AG20443 (cell line): ENCODE measurements at places on chromosomes 12 and 14.

GRCh38 chr12:109910969-109911348 is 10.9 kb downstream of the TCHP start:
- peak; percentile 67 for DNase-seq

DNA sequence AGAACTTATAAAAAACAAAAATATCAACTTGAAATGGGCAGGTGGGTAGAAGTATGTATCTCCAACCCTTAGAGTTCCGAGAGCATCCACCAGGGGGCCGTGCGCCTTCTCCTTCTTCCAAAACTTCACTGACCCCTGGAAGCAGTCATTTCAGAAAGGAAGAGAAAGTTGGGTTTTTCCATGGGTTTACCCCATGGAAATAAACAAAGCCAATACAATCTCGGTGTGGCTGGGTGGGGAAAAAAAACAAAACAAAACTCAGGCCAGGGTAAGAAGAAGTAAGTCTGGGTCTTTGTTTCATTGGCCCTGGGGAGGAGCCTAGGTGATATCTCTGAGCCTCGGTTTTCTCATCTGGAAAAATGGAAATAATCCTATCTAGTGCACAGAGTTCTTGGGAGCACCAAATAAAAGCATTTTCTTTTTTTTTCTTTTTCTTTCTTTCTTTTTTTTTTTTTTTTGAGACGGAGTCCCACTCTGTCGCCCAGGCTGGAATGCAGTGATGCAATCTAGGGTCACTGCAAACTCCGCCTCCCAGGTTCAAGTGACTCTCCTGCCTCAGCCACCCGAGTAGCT is 33.6 kb upstream of the HNF1A start:
- peak; percentile 76 for DNase-seq

- no peak for DNase-seq
These were observed 363.8 kb upstream of the USP15 start for GRCh38 chr12:61896436-61896835.

- no peak for DNase-seq
These were observed 5.8 kb downstream of the ARHGAP9 start for GRCh38 chr12:57473886-57474285.

- no peak for DNase-seq
These were observed 80.0 kb downstream of the IFNG-AS1 start for GRCh38 chr12:68069275-68069674.

DNA sequence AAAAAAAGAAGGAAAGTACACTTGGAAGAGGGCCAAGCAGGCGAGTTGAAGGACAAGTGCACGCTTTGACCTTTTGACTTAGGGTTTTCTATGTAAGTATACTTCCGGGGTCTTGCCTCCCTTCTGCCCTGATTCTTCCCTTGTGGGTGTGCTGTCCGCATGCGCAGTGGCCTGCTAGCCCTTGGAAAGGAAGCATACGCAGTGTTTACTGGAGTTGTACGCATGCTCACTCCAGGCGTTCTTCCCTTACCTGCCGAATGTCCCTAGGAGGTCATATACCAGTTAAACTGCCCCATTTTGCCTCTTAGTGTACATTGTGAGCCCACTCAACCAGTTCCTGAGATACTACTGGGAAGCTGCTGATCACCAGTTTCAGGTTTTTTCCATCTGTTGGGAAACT is 15.7 kb upstream of the DDHD1 start:
- no peak for DNase-seq

- DNase-seq: no peak
These were observed 167.0 kb upstream of the FKBP4 start for GRCh38 chr12:2627835-2628191.

DNA sequence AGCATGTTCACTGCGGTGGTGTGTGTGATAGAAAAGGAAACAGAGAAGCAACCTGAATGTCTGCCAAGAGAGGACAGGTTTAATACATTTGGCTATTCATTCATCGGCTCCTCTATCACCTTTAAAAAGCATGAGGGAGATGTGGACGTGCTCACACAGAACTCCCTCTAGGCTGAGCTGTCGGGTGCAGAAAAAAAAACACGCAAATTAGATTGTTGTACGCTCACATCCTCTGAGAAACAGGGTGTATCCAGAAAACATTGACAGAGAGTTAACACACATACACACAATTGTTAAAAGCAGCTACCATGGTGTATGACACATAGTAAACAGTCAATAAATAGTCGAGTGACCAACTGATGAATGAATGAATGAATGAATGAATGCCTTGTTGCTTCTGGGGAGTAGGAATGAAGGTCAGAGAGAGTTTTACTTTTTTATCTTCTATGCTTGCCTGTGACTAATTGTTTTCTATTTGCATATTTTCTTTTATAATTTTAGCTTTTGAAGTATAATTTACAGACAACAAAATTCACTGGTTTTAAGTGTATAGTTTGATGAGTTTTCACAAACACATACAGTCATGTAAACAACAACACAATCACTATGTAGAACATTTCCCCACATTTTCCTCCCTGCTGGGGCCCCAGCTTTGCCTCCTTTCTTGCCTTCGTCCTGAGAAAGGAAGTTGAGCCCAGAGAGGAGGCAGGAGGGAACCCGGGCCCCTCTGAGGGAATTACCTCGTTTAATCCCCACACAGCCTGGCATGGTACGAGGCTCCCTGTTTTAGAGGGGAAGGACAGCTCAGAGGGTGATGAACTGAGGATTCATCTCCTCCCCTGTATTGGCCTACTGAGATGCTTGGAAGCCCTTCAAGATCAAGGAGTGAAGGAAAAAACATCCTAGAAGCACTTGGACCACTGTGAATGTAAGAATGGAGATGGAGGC is 19.7 kb upstream of the FAM222A start:
- no peak for DNase-seq

GRCh38 chr14:67541448-67542387 is 8.6 kb downstream of the PLEKHH1 start:
- no peak for DNase-seq

- DNase-seq: no peak
These were observed 103.7 kb downstream of the DYRK2 start for GRCh38 chr12:67752226-67752732.

- no peak for DNase-seq
These were observed 125.2 kb downstream of the MED13L start for GRCh38 chr12:116152268-116152667.

DNA sequence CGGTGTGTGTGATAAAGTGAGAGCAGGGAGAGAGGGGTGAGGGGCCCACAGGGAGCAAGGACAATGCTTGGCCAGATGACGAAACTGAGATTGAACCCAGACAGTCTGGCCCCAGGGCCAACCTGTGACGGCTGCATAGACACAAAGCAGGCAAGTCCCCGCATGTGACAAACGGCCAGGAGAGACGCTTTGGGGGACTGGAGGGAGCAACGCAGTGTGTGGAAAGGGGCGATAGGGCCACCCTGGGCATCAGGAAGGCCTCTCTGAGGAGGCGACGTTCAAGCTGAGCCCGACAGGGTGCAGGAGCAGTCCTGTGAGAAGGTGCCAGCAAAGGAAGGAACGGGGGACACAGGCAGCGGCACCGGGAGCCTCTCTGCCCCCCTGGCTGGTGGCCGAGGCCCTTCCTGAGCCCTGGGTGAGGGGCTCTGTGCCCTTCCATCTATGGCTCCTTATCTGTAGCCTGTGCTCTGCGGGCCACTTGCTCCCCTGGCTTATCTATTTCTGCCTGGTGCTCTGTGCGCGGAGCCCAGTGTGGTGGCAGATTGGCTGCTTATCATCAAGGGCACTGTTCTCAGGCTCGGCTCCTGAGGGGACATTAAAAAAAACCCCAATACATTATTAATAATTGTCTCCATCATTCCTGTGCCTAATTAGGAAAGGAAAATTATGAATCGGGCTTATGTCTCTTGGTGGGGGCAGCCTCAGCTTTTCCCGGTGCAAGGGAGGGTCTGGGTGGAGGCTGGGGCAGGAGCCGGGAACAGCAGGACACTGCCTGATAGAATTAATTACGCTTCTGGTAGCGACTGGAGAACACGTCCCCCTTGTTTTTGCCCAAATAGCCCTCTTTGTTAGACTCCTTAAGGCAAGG is 39.8 kb downstream of the PRIMA1 start:
- no peak for DNase-seq

GRCh38 chr12:112190231-112191025 is 65.1 kb downstream of the TRAFD1 start:
- DNase-seq: no peak

DNA sequence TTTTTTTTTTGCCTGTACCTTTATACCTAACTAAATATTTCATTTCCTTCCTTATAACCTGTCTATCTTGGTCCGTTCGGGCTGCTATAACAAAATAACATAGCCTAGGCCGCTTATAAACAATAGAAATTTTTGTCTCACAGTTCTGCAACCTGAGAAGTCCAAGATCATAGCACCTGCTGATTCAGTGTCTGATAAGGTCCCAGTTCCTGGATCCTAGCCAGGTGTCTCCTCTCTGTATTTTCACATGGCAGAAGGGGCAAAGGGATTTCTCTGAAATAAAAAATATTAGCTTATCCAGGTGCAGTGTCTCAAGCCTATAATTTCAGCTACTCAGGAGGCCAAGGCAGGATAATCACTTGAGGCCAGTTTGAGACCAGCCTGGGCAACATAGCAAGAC is 1046.6 kb upstream of the USP15 start:
- no peak for DNase-seq

DNA sequence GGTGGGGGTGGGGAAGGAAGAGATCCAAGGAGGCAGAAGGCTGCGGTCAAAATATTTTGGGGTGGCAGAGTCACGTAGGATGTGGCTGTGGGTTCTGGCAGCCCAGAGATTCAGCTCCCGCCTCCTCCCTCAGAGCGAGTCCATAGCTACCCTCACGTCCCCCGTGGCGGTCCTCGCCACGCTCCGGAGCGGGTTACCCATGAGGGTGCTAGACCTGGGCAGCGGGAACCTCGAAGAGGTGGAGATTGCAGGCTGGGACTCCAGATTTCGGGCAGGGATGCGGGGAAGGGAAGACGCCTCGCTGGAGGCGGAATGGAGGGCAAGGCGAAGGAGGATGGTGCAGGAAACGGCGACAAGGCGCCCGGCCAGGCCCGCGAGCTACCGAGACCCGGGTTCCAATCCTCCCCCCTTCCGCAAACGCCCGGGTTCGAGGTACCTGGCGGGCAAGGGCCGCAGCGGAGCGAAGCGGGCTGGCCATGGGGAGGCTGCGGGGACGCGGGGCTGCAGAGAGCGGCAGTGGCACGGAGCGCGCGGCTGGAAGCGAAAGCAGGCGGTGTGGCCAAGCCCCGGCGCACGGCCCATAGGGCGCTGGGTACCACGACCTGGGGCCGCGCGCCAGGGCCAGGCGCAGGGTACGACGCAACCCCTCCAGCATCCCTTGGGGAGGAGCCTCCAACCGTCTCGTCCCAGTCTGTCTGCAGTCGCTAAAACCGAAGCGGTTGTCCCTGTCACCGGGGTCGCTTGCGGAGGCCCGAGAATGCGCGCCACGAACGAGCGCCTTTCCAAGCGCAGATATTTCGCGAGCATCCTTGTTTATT is 46.2 kb downstream of the BCAT1 start:
- DNase-seq: peak; percentile 62

- DNase-seq: no peak
These were observed 2.6 kb downstream of the NKX2-1 start for GRCh38 chr14:36517242-36518030.

DNA sequence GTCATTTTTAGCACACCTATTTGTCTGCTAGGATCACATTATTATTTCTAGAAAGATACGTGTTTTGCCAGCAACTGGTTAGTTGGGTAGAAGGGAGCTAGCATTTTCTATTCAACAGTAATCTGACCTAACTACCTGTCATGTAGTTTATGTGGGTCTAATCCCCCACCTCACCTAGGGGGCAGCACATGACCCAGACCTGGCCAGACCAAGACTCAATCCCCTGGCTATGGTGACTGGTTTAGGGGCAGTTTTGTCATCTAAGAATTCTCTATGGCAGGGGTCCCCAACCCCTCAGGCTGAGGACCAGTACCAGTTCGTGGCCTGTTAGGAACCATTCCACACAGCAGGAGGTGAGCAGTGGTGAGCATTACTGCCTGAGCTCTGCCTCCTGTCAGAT is 29.5 kb upstream of the EVL start:
- no peak for DNase-seq

- DNase-seq: no peak
These were observed 57.7 kb downstream of the ATP2A2 start for GRCh38 chr12:110338754-110339153.

DNA sequence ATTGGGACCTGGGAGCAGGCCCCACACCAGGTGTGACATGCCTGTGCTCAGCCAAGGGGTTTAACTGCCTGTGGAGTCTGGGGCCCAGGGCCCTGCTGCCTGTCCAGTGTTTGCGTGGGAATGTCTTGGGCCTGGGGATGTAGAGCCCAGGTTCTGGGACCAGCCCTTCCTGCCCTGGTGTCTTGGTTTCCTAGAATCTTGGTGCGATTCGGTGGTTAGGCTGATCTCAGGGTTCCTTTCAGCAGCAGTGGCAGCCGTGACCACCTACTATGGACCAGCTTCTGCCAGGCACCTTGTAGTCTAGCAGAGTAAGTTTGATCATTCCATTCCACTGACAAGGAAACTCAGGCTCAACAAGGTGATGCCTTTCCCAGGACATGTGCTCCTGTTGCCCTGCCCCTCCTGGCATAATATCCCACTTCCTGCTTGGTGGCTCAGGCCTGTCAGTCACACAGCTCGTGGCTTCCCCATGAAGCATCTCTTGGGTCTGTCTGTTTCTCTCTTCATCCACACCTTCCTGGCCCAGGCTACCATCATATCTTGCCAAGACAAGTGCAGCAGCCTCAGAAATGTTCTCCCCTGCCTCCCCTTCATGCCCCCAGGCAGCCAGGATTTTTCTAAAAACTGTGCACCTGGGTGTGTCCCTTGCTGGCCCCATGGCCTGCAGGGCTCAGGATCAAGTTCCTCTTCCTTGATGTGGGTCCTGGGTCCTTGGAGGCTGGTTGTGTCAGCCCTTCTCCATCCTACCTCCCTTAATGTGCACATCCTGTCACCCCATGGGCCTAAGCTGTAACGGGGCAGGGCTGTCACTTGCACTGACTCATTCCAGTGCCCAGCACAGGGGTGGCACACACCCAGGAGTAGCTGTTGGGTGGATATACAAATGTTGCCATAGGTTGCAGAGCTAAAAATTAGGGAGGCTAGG is 101.6 kb downstream of the SLC25A47 start:
- no peak for DNase-seq

DNA sequence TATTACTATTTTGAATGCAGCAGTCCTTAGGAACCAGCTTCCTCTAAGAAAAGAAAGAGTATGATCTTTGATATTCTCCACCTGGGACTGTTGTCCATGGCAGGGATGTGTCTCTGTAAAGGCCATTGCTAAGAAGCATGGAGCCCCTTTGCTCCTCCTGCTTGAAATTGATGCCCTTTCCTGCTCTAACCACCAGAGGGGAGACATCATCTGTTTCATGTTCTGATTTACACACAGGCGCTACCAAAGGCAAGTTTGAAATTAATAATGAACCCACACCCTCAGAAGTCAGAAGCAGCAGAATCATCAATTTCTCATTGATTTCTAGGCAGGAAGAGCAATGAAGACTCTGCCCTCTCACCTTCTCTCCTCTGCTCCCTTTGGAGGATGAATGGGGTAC is 253.8 kb downstream of the RMST start:
- DNase-seq: peak; percentile 8

- peak; percentile 21 for DNase-seq
These were observed 117.6 kb upstream of the RASSF8 start for GRCh38 chr12:25840678-25841465.
